ENCODE measurements at places on chromosomes 12 and 14. TPM values are rescaled to one million over a fixed set of nuclear protein-coding genes. Genes with fewer than 3 reads are reported as not detected.

E2F7 gene
- polyA plus RNA-seq, result not detected

SETD1B gene
- polyA plus RNA-seq, result 1.2 TPM

LRRC10 gene
- not detected for polyA plus RNA-seq

OXA1L gene
- polyA plus RNA-seq, result 55.5 TPM

LAG3 gene
- not detected for polyA plus RNA-seq

SLC10A1 gene
- 0.23 TPM for polyA plus RNA-seq

CLEC4A gene
- polyA plus RNA-seq, result 3.8 TPM

IL31 gene
- not detected for polyA plus RNA-seq

GALNT8 gene
- polyA plus RNA-seq, result 79.6 TPM

SDSL gene
- 4.2 TPM for polyA plus RNA-seq

CACNA2D4 gene
- not detected for polyA plus RNA-seq

MYH6 gene
- not detected for polyA plus RNA-seq

TRHDE gene
- polyA plus RNA-seq, result 3.8 TPM

RHOJ gene
- 2.0 TPM for polyA plus RNA-seq

TPCN1 gene
- 1.6 TPM for polyA plus RNA-seq

FGF23 gene
- not detected for polyA plus RNA-seq

SLC6A13 gene
- 6.5 TPM for polyA plus RNA-seq

LBHD2 gene
- not detected for polyA plus RNA-seq

CCDC38 gene
- polyA plus RNA-seq, result not detected

ING4 gene
- polyA plus RNA-seq, result 22.4 TPM

VPS29 gene
- 561 TPM for polyA plus RNA-seq

SPX gene
- polyA plus RNA-seq, result 1.6 TPM

HOXC12 gene
- polyA plus RNA-seq, result not detected

LRTM2 gene
- not detected for polyA plus RNA-seq

ADSS1 gene
- polyA plus RNA-seq, result 1.9 TPM

FGF6 gene
- not detected for polyA plus RNA-seq

KLRD1 gene
- polyA plus RNA-seq, result 0.09 TPM

CLEC4E gene
- polyA plus RNA-seq, result not detected

RTL1 gene
- not detected for polyA plus RNA-seq

RFLNA gene
- 1.3 TPM for polyA plus RNA-seq

Measured in Purkinje cell (primary cell).